ENCODE measurements at places on chromosomes 6 and 20. TPM values are rescaled to one million over a fixed set of nuclear protein-coding genes. Genes with fewer than 3 reads are reported as not detected.

Gene GPLD1
- 0.62 TPM for total RNA-seq

Gene C20orf204
- 2.3 TPM for total RNA-seq

Gene HTR1B
- total RNA-seq: not detected

Gene LHFPL5
- total RNA-seq: not detected

Gene GTF3C6
- 106 TPM for total RNA-seq

Gene AKAP12
- total RNA-seq: 4.1 TPM

Gene ADGRB3
- not detected for total RNA-seq

Gene THBS2
- not detected for total RNA-seq

Gene ZMYND8
- total RNA-seq: 33.7 TPM

Gene GINS1
- total RNA-seq: 32.7 TPM

Gene RRBP1
- 21.1 TPM for total RNA-seq

Gene NCOA6
- total RNA-seq: 31.1 TPM

Gene RAB44
- total RNA-seq: 0.05 TPM

Gene ZNF311
- 0.98 TPM for total RNA-seq

Gene GNRH2
- total RNA-seq: 8.3 TPM

Gene TREM1
- 0.62 TPM for total RNA-seq

Gene NHLRC1
- 0.11 TPM for total RNA-seq

Gene LRRC73
- total RNA-seq: 0.18 TPM

Gene KHDC1L
- not detected for total RNA-seq

Gene CRYBG1
- total RNA-seq: 26.2 TPM

Gene ZFAND3
- 34.5 TPM for total RNA-seq

Gene DACT2
- total RNA-seq: 0.50 TPM

Gene ADGRG6
- 0.43 TPM for total RNA-seq

Gene HLA-DPA1
- 13.3 TPM for total RNA-seq

Gene GJA10
- not detected for total RNA-seq

Gene FLRT3
- total RNA-seq: not detected

Gene SLC2A10
- not detected for total RNA-seq

Gene CRISP3
- not detected for total RNA-seq

Gene ZNF451
- 46.8 TPM for total RNA-seq

Gene LINC00237
- total RNA-seq: not detected

Gene GSTA2
- not detected for total RNA-seq

Gene CRIP3
- 1.6 TPM for total RNA-seq

Gene POPDC3
- total RNA-seq: not detected
